Femur (tissue), 1 donor: ENCODE measurements at places on chromosomes 6 and 20.

DNA sequence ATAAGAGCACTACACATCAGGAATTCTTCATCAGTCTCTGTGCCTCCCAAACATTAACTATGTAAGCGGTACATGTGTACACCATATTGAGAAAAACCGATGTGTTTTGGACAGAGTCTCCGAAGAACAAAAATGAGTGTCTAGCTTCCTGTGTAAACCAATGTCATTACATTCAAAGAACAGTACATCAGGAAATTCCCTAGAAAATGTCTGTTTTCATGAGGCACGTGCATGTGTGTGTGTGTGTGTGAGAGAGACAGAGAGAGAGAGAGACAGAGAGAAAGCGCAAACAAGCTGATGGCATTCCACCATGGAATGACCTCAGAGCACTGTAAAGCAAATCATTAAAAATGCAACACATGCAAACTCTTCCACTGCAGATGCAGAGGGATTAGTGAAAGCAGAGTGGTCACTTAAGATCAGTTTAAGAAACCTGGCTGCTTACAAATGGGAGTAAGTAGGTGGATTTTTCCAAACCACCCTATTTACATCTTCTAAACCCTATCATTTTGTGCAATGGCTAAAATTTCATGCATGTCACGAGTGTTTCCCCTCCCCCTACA, 133.9 kb downstream of the HIVEP2 start:
- no peak for DNase-seq

- no peak for DNase-seq
Observed at GRCh38 chr6:120202878-120203277, 853.3 kb upstream of the MAN1A1 start.

GRCh38 chr6:28896505-28897368, 27.0 kb downstream of the TRIM27 start:
- peak; percentile 74 for DNase-seq

DNA sequence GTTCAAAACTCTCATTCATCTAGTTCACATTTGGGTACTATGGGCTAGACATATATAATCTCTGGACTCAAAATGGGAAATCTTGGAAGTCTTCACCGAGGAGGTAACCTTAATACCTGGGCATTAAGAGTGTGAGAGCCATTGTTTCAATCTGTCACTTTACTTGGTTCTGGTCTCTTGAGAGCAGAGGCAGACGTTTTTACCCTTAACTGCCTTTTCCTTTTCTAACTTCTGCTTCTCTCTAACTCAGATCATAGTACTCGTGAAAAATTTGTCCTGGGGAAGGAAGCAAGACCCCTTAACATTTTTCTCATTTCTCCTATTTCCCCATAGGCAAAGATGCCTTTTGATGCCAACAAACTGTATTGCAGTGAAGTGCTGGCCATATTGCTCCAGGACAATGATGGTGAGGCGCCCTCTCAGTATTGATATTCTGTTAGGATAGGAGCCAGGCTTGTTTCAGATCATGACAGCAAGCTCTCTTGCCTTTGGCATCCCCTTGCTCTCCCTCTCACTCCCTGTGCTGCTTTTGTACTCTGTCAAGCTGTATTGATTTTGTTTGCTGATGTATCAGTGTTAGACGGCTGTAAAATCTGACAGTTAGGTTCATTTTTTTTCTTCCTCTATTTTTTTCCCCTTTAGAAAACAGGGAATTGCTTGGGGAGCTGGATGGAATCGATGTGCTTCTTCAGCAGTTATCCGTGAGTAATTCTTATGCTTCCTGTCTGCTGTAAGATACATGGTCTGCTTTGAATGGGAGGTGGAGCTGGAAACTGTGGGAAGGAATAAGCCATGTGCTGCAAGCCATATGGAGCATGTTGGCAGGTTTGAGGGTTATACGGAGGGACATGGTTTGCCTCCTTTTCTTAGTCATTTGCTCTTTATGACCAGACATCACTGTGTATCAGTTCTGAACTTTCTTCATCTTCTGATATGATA, 83.5 kb downstream of the CTNNBL1 start:
- DNase-seq: no peak

- peak; percentile 81 for DNase-seq
Observed at GRCh38 chr6:158232316-158233213, 64.4 kb downstream of the GTF2H5 start.

GRCh38 chr20:36468149-36469000, 72.9 kb upstream of the MYL9 start:
- peak; percentile 68 for DNase-seq

DNA sequence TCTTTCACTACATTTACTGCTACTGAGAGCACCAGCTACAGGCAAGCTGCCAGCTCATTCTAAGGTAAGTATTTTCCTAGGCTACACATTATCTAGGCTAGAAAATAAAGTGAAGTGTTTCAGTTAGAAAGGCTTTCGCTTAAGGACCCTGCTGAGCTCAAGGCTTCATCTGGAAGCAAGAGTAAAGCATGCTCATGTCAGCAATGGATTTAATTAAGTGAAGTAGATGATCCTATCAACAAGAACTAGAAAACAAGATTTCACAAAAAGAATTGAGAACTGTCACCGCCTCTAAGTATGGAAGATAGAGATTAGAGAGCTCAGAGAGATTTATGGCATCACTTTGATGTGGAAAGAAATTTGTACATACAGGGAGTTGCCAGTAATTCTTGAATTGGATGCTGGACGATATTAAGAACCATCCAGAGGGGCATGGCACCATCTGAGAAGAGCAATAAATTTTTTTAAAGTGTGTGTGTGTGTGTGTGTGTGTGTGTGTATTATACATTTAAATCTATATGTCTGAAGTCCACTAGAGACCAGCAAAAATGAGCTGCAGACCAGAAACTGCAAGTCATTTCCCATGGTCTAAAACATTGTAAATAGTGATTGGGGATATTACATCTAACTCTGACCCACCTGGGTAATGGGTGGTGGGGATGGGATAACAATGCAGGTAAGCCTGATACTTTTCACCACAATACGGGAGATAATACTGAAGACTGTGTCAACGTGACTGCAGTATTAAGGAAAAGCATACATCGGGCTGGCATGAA, 105.2 kb upstream of the MAP7 start:
- DNase-seq: no peak

- no peak for DNase-seq
Observed at GRCh38 chr6:5098501-5099270, 13.5 kb downstream of the PPP1R3G start.

DNA sequence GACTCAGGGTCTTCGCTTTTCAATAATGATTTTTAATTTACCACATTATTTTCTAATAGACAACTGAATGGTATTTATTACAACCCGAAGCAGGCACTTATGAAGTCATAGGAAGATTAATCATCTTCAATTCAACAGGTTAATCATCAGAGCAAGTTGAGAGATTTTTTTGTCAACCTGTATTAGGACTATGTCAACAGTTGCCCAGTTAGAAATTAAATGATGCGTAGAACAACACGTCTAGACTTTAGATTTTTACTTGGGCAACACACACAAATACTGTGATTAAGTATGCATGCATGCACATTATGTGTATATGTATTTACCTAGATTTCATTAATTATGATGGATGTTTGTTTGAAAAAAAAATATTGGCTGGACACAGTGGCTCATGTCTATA, 4.3 kb downstream of the ILRUN start:
- no peak for DNase-seq

- no peak for DNase-seq
Observed at GRCh38 chr6:16868968-16869367, 107.7 kb upstream of the ATXN1 start.

GRCh38 chr20:49887251-49888211, 27.8 kb downstream of the SPATA2 start:
- peak; percentile 49 for DNase-seq

DNA sequence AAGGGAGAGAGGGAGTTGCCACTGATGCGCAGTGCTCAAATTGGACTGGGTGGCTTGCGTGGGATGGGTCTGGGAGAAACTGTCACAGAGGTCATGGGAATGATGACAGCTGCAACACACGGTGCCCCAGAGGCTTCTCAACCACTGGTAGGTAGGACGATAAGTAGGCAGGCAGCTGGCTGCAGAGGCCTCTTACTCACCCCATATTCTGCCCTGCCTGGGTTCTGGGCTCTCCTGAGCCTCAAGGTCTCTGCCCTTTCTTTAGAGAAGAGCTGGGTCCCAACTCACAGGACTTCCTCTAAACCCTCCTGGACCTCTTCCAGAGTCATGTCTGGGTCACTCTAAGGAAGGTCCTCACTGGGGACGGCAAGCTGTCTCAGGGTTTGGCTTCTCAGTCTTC, 37.2 kb upstream of the RNF24 start:
- DNase-seq: peak; percentile 18

DNA sequence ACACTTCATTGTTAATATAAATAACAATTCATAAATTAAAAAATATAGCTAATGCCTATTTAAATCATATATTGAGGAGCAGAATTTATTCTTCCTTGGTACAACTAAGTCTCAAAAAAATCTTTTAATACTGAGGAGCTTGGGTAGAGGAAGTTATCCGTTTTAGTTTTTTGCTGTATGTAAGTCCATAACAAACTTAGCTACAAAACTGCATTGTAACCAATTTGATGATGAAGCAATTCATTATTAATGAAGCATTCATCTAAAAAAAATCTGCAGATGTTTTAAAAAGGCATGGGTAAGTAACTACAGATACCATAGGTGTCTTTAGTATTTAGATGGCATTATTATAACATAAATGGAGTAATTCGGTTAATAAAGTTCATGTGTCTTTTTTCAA, 1.3 kb downstream of the KHDRBS2 start:
- DNase-seq: no peak

- DNase-seq: no peak
Observed at GRCh38 chr20:51862796-51863195, 60.5 kb upstream of the SALL4 start.

DNA sequence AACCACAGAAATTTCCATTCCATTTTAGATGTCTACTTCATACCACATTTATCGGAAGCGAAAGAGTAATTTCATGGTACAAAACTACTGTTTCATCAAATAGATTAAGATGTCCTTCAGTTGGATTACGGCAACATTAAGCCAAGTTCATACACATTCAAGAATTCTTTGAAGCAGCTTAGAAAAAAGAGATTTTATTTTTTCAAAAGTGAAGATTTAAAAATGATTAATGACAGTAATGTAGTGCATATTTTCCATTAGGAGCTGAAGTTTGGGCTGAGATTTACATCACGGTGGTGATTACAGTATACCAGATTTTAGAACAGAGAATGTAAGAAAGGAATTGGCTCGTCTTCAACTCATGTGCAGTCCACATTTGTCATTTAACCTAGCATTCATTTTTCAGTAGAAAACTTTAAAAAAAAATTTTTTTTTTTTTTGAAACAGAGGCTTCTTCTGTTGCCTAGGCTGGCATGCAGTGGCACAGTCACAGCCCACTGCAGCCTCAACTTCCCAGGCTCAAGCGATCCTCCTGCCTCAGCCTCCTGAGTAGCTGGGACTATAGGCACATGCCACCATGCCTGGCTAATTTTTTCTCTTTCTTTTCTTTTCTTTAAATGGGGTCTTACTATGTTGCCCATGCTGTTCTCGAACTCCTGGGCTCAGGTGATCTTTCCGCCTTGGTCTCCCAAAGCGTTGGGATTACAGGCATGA, 1.9 kb downstream of the SYNJ2 start:
- no peak for DNase-seq

- peak; percentile 68 for DNase-seq
Observed at GRCh38 chr6:144006736-144007477, 1.2 kb downstream of the PLAGL1 start.

DNA sequence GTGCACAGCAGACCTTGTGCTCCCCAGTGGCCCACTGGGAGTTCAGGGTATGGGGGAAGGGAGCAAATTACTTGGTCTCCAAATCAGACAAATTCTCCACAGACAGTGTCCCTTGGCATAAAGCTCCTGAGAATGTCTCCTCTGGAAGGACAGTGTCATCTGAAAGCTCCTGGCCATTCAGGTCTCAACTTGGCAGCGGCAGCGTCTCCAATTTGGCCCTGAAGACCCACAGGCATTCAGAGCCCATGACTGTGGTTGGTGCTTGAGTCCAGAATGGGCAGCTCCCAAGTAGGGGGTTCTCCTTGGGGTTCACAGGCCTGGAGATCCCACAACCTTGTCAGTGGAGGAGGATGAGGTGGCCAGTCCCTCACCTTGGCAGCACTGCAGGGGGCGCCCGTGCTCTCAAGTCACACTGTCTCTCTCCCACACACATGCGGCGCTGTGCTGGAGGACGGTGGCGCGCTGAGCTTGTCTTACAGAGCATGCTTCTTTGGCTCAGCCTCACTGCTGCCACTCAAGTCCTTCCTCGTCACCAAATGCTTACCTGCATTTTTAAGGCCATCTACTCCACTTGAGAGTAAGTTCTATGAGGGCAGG, 20.7 kb downstream of the DYNLRB1 start:
- DNase-seq: no peak

DNA sequence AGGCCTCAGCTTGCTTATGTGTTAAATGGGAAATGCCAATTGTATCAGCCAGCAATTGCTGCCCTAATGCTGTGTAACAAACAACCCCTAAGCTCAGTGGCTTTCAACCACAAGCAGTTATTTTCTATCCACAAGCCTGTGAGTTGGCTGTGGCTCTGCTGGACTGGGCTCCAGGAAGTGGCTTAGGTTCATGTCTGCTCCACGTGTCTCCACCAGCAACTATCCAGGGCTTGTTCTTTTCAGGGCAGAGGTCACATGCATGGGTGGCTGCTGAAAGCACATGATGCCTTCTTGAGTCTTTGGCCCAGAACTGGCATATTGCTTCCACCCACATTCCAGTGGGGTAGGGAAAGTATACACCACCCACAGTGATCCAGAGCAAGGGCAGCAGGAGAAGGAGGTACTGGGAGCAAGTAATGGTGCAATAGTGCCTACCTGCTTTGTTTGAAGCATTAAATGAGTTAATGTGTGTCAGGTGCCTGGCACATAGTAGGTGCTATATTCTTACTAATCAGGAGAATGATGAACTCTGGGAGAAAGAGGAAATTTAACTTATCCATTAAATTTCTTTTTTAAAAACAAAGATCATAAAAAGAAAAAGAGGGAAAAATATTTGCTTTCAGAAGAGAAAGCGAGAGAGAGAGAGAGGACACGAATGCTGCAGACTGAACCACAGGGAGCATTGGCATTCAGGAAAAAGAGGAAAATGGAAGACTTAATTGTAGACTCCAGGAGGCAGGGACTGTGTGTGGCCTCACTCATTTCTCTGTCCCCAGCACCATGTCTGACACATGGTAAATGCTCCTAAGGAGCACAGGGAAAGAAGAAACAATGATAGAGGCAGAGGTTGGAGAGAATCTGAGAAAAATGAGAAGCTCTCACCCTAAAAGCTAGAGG, 25.2 kb upstream of the RNF24 start:
- DNase-seq: no peak

DNA sequence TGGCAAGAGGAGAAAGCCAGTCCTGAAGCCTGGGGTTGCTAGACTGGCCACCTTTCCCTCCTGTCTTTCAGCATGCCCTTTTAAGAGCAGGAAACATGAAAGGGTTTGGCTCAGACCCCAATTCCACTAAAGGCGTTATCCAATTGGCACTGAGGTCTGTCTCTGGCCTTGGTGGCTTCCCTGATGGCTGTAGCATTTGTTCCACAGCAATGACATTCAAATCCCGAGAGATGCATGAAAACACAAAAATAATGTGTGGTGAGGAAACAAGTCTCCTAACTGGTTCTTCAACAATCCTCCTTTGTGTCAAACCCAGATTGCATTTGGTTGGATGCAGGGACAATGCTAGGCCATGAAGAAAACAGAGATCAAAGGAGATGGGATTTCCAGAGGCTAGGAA, 56.5 kb upstream of the ADTRP start:
- no peak for DNase-seq

GRCh38 chr20:59958626-59959025, 403 bp downstream of the CDH26 start:
- no peak for DNase-seq
